ENCODE measurements at places on chromosomes 7 and 10. TPM values are rescaled to one million over a fixed set of nuclear protein-coding genes. Genes with fewer than 3 reads are reported as not detected.

Gene FEZF1
- not detected for total RNA-seq

Gene TUBAL3
- total RNA-seq, result not detected

Gene FAM185A
- 7.0 TPM for total RNA-seq

Gene EN2
- not detected for total RNA-seq

Gene POMZP3
- total RNA-seq, result 9.6 TPM

Gene ELAPOR2
- total RNA-seq, result 4.4 TPM

Measured in T-helper 1 cell treated with Interleukin-12 subunit alpha and Interleukin-12 subunit beta and Interleukin-4 antibody, amounts not matched to agents 30 ng/mL and 1 ng/mL, for 36 hours (primary cell).